ENCODE measurements at places on chromosomes 3 and 15.

GRCh38 chr15:43103907-43104306 is 1.9 kb downstream of the UBR1 start:
- DNase-seq: no peak

DNA sequence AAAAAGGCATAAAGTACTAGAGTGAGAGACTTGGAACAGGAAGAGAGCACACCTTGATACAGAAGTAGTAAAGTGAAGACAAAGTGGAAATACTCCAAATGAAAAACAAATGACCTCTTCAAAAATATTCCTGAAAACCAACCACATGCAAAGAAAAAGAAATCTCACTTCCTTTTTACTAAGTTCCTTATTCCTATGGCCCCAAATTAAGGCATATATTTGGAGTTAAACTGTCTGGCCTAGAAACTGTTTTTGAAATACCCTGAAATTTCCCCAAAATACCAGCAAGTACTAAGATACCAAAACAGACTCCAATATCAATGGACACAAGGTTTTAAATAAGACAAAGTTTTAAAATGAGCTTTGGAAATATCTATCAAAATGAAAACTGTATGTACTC is 58.2 kb downstream of the ZNF148 start:
- no peak for DNase-seq

GRCh38 chr3:122760453-122761271 is 33.0 kb downstream of the HSPBAP1 start:
- no peak for DNase-seq

DNA sequence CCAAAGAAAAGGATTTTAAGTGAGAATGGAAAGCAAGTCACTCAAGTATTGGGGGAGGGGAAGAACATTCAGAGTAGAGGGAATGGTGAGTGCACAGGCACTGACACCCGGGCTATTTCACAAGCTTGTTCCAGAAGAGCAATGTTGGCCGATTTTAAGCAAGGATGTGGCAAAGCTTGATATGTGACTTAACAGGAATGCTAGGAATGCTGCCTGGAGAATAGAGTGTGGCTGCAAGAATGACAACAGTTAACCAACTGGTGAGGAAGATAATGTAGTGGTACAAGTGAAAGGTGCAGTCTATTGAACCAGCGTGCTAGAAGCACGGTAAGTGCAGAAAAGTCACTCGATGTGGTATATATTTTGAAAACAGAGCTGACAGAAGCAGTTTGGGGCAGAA is 6.2 kb upstream of the CCDC80 start:
- no peak for DNase-seq

GRCh38 chr3:163605915-163606314 is 1472.4 kb downstream of the SI start:
- no peak for DNase-seq

DNA sequence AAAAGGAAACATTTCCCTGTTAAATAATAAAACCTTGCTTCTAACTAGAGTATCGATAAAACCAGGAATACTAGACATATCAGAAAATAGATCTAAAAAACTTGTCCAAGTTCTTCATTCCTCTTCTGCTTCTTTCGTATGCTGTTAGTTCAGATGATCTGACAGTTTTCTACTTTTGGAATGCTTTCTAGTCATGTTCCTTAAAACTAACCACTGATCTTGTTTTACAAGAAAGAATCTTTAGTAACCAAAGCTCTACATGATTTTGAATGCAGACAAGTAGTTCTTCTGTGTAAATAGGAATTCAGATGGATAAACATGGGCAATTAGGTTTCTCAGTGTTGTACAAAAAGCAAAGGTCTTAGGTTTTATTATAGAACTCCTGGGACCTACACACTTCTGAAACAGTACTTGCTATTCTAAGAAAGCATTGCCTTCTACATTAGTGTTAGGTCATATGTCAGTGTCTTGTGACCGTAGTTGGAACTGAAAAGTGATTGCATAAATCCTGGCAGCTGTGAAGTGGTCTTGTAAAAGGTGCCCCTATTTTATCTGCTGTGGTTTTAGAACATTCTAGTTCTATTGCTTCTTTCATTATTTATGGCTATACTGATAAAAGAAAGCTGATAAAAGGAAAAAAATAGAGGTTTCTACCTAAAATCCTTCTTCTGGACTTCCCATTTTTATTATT is 40.7 kb downstream of the SNRK start:
- DNase-seq: no peak

DNA sequence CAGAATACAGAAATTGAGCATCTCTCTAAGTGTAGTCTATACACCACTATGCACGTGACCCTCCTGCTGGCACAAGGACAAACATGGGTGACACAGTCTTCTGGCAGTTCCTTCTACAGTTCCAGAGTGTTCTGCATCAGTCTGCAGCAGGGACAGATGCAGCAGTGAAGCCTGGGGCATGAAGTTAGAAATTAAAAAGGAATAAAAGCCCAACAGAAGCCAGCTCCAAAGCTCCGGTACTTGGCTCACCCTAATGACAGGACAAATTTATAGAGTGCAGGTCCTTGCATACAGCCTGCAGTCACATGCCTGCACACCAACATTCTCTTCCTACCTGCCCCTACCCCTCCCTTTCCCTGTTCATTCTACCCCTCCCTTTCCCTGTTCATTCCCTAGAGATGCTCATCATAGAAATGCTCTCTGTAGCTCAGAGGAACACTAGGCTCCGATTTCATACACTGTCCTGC is 15.0 kb downstream of the UACA start:
- DNase-seq: no peak

DNA sequence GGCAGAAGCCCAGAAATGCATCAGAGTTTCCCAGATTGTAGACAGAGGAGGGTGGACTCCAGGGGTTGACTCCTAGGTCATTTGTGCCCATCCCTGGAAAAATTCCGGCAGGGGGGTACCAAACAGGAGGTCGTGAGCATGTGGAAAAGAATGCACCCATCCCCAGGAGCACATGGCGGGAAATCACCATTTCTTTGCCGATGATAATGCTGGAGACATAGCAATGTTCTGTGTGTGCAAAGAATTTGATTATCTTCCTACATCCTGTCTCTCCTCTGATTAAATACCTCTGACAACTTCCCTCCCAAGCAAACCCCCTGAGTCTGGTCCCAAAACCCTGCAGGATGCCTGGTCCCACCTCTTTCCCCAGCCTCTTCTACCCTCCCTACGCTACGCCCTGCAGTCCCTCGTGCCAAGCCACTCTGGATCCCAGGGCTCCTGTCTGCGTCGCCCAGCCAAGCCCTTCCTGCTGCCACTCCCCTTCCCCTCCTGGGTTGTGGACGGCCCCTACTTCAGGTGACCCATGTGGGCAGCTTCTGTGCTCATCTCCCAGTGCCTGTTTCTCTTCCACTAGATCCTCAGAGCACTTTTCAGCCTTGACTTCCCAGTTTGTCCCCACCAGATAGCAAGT is 15.8 kb downstream of the WNT7A start:
- DNase-seq: no peak

DNA sequence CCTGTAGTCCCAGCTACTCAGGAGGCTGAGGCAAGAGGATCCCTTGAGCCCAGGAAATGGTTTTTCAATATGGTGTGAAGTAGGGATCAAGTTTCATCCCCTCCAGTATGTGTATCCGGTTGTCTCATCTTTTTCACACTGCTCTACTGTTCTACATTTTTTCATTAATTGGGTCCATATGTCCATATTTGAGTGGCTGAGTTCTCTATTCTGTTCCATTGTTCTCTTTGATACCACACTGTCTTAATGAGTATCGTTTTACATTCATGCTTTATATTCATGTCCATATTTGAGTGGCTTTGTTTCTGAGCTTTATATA is 81.6 kb upstream of the LRRFIP2 start:
- no peak for DNase-seq
